C1 segment of cervical spinal cord (tissue), 14 donors: ENCODE measurements at places on chromosomes 4 and X.

DNA sequence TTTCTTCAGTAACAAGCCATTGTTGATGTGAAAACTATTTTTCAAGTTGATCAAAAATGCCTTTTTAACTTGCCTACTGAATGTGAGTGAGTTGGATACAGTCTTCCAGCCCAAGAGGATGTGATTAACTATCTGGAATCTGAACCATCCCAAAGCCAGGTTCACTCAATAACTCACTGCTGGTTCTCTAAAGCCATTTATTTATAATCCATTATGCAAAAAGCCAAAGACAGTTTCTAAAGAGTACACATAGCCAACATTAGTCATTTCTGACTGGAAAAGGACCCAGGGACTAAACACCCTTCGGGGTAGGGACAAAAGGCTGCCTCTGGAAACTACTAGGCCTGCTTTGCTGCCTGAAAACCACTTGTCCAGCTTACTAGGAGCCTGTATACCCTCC, 109.6 kb downstream of the SHROOM4 start:
- no peak for DNase-seq

DNA sequence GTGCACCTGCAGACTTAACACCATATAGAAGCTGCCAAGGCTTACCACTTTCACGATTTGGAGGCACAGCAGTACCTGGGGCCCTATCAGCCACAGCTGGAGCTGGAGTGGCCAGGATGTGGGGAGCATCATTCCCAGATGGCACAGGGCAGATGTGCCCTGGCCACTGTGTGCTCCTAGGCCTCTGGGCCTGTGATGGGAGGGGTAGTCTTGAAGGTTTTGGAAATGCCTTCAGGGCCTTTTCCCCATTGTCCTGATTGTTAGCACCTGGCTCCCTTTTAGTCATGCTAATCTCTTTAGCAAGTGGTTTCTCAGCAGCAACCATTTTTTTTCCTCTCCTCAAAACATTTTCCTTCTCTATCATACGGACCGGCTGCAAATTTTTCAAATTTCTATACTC, 490.2 kb downstream of the RAB28 start:
- no peak for DNase-seq

DNA sequence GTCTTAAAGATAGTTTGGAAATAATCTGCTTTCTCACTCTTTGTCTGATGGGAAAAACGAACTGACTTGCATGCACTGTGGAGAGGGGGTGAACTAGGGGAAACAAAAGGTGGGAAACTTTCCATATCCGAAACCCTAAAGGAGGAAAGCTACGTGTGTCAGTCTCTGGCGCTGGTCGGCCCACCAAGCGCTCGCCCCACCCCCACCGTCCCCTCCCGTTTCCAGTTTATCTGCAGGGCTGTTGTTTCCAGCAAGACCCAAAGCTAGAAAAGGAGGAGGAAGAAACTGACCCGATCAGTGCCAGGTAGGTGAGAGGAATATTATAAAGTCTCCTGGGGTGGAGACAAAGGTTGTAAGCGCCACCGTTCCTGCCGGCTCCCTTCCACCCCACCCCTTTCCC, 552 bp downstream of the TCEAL9 start:
- no peak for DNase-seq

GRCh38 chrX:132591719-132592275, 103.0 kb upstream of the MBNL3 start:
- no peak for DNase-seq

- no peak for DNase-seq
These were observed 989.2 kb upstream of the LCORL start for GRCh38 chr4:19010761-19011160.

GRCh38 chr4:95957759-95958158, 117.9 kb downstream of the PDHA2 start:
- no peak for DNase-seq

GRCh38 chr4:16992566-16993225, 94.3 kb upstream of the LDB2 start:
- DNase-seq, result no peak

DNA sequence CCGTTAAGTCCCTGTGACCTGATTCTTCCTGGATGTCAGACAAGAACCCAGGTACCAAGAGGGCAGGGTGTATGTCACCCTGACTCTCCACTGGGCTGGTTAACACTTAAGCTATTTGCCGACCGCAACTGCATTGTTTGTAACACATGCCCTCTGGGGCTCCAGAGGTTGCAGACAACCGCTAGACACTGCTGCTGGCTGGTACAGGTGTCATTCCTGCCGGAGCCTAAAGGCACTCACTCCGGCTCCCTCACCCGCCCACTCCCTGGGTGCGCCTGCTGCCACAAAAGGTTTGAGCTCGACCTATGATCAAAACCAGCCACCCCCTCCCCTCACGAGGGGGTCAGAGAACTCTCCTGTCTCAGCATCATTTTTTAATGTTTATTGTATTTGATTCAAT, 208.2 kb downstream of the FAT4 start:
- no peak for DNase-seq

GRCh38 chr4:123312951-123313592, 83.5 kb upstream of the SPRY1 start:
- no peak for DNase-seq

DNA sequence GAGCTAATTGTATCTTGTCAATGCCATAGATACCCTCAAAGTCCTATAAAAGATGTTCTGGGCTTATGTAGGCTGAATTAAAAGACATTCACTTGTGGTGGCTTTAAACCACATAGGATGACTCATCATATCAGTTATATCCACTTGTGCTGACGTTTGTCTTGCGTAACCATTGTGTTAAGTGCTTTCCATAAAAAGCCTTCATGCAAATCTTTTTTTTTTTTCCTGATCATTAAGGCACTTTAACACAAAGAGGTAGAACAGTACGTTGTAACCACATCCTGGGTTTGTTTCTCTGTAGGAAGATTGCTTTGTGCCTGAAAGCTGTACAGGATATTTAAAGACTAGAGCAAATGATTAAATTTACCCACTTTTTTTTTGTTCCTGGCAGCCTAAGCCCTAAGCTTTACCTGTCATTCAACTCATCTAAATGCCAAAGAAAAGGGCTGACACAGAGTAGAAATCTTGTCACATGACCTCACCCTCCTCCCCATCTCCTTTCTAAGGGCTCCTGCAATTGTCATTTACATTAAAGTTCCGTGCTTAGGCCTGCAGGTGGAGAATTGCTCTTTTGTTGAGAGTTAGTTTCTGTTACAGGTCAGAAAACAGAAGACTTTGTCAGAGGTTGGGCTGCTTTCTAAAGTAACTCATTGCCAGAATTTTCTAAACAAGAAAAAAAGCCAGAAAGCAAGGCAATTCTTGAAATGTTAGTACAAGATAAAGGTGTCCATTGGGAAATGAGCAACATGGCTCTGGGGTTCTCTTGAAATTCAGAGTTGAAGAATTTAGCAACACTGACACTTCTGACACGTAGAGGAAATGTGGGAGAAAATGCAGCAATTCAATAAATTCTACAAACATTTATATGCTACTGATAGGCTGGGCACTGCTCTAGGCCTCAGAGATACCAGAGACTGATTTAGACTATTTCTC, 555.6 kb downstream of the PPARGC1A start:
- no peak for DNase-seq

- no peak for DNase-seq
These were observed 883 bp upstream of the KLHL4 start for GRCh38 chrX:87516717-87517121.

GRCh38 chr4:24932515-24933225, 19.8 kb upstream of the CCDC149 start:
- DNase-seq, result no peak
